GM04504 (cell line): ENCODE measurements at places on chromosomes 11 and 22.

GRCh38 chr22:47607486-47607885 is 845.0 kb downstream of the TBC1D22A start:
- no peak for DNase-seq

GRCh38 chr11:132072044-132072857 is 701.8 kb downstream of the NTM start:
- peak; percentile 93 for DNase-seq

GRCh38 chr11:116927163-116927974 is 89.9 kb upstream of the APOA1 start:
- no peak for DNase-seq

GRCh38 chr22:32979606-32980005 is 78.6 kb downstream of the SYN3 start:
- no peak for DNase-seq

DNA sequence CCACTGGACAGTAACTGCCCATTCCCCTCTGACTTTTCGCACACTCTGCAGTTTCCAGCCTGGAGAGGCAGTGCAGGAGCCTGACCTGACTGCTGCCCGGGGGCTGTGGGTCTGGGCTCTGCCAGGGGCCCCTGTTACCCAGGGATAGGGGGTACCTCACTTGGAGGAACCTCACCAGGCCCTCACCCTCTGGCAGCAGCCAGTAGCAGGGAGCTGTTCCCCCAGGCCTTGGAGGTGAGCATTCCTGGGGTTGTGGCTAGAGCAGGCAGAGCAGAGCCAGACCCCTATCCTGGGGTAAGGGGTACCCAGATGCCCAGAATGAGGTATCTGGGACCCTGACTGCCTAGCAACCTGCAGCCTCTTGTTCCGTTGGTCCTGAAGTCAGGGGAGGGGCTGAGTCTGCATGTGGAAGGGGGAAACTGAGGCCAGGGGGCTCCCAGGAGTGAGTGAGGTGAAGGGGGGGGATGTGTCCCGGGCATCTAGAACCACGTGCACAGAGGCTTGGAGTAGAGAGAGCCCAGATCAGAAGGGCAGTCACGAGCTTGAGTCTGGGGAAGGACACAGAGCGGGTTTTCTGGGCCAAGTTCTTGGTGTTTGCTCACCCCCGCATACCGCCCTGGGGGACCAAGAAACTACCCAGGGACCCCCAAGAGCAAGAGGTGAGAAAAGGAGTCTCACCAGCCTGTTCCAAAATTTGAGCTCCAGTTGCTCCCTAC is 43.9 kb upstream of the ACCSL start:
- DNase-seq = no peak

DNA sequence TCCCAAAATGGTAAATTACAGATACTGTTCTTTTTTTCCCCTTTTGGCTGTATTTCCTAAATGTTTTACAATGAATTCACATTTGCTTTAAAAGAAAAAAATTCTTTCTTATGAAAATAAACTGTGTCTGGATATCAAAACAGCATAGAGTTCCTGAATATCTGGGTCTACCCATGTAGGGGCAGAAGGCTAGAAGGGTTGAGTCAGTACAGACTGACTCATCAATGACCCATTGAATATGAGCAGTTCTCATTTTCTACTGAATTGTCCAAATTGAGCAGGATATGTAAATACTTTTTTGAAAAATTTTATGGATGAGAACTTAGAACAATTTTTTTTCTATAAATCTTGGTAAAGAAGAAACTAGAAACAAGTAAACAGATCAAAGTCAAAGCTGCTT is 16.3 kb upstream of the C11orf87 start:
- DNase-seq = no peak

DNA sequence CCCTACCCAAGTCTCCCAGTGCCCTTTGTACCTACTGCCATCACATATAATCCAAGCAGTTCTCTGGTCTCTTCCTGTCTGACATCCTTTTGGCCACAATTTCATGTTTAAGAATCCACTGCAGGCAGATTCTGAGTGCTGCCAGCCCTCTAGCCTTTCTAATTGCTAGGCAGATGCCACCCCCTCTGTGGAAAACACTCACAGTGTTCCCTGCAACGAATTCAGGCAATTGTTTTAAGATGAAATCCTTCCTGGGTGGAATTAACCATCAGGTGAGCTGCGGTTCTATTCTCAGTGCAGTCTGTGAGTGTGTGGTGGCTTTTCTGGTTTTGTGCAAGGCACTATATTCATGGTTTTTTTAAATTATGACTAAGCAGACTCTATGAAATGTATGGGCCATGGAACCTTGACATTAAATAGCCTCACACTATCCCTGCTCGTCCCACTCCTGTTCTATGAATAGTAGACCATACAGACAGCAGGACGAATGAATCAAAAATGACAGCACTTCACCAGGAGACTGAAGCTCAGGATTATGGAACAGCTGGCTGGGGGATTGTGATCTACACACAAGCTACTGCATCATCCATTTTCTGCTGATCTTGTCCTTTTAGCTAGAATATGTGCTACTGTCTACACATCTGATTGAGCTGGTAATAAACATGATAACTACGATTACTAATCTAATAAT is 29.8 kb upstream of the BMAL1 start:
- DNase-seq = no peak

- DNase-seq = no peak
These were observed 191.9 kb upstream of the DDI1 start for GRCh38 chr11:103844327-103845215.
